ENCODE measurements at places on chromosomes 3 and 15.

DNA sequence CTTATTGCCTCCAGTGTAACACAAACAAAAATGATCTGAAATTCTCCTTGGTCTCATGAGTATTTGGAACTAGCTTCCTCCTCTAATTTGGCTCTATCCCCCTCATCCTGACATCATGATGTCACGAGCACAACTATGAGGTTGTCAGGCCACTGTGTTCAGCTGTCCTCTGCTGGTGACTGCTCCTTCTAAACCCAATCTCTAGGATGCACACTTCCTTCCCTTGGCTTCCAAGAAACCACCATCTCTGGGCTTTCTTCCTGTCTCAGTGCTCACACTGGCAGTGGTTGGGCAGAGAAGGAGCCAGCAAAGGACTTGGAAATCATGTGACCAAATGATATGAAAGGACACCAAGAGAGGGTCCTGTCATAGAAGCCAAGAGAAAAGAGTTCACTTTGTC, 30.7 kb upstream of the EIF1B start:
- no peak for DNase-seq

DNA sequence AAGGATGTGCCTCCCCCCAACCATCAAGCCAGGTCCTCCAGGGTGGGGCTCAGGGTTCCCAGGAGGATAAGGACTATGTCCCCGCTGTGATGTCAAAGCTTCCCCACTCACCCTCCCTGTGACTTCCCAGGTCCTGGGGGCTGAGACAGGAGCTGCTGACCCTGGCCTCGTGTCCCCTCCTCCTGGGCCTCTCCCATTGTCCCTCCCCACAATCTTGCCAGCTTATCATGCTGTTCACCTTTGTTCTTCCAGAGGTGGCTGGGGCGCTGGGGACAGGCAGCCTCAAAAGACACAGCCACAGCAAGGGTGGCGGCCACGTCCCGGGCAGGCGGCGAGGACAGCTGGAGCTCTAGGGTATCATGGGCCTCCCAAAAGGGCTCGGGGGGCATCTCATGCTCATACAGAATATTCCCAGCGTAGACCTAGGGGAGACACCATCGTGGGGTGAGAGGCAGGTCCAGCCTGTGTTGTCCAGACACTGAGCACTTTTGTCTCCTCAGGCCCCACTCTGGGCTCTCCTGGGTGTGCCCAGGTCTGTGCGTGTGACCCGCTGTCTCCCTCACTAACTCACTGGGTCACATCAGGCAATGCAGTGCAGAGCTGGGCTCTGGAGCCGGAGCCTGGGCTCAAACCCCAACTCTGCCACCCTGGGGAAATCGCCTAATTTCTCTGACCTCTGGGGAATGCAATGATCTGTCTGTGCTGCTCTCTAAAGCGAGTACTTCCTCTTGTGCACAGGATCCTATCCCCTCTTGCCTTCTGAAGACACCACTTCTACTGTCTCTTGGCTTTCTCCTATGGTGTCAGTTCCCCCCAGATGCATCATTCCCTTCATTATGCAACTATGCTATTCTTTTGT, 30.0 kb downstream of the SNX33 start:
- DNase-seq: no peak

GRCh38 chr3:128036119-128036518, 16.1 kb upstream of the SEC61A1 start:
- no peak for DNase-seq

GRCh38 chr3:29527246-29527645, 246.4 kb downstream of the RBMS3 start:
- DNase-seq: no peak

- DNase-seq: no peak
These were observed 43.5 kb downstream of the RAB8B start for GRCh38 chr15:63232943-63233342.

- no peak for DNase-seq
These were observed 134.4 kb downstream of the CACNA1D start for GRCh38 chr3:53628536-53629401.

- DNase-seq: no peak
These were observed 33.2 kb downstream of the TM4SF4 start for GRCh38 chr3:149507491-149508324.

DNA sequence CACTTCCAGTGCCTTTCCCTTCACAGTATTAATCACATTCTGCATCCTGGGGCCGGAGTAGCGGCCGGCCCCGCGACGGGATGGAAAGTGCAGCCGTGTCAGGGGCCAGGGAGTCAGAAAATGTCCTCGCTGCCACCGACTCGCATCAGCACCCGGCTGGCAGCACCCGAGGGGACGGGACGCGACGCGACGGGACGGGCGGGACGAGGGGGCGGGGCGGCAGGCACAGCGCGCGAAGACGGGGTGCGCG, 353 bp downstream of the ATG3 start:
- peak; percentile 83 for DNase-seq

DNA sequence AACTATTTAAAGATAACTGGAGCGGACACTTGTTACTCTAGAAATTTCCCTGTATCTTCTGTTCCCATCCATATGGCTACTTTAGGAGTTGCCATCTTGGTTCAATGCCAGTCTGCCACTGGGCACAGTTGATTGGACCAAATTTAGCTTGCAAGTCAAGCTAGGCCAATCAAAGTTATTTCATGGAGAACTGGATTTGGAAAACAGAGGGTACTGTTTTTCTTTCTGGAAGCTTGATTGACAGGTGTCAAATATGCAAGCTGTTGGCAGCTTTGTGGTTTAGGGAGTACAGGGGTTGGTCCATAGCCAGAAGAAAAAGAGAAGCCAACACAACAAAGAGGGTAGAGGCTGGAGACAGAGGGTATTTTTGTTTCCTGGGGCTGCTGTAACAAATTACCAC, 33.4 kb upstream of the KLHL25 start:
- DNase-seq: no peak

GRCh38 chr15:38461066-38461833, 7.3 kb downstream of the FAM98B start:
- DNase-seq: no peak

DNA sequence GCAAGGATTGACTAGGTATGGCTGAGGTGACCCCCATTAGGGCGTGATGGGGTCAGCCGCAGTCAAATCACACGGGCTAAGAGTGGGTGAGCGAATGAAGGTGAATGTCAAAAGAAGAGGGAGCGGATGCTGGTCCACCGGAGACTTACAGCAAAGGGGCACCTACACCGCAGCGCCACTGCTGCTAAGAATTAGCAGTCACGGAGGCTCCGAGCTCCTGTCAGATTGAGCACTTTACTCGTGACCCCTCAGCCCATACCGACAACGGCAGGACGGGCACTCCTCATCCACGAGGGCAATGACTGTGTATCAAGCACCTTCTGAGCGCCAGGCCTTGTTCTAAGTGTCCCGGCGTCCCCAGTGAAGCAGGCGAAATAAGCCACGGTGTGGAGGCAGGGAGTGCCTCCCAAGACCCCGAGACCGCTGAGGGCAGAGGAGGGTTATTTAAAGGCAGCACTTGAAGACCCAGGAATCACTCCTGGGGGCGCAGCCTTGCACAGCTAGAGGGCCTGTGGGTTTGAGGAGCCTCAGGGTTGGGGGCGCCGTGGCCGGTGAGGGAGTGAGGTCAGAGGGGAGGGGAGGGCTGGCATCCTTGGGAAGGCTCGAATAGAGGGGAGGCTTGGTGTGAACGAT, 61.6 kb upstream of the GATA2 start:
- no peak for DNase-seq

GRCh38 chr3:5861151-5861550, 673.6 kb downstream of the EDEM1 start:
- DNase-seq: no peak

DNA sequence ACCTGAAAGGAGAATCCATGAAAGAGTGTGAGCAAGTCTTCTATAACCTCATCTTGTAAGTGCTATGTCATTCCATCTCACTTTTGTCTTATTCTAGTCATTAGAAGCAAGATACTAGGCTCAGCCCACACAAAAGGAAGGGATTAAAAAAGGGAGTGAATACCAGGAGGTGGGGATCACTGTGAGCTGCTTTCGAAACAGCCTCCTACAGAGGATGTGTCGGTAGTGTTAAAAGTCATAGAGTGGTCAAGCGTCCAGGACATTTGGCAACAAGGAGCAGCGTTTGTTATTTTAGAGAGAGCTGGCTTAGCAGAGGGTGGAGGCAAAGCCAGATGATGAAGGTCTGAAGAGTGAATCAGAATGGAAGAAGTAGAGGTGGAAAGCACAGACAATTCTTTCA, 11.7 kb upstream of the ZNF148 start:
- DNase-seq: no peak

GRCh38 chr3:100331660-100332059, 2.9 kb upstream of the NIT2 start:
- no peak for DNase-seq

DNA sequence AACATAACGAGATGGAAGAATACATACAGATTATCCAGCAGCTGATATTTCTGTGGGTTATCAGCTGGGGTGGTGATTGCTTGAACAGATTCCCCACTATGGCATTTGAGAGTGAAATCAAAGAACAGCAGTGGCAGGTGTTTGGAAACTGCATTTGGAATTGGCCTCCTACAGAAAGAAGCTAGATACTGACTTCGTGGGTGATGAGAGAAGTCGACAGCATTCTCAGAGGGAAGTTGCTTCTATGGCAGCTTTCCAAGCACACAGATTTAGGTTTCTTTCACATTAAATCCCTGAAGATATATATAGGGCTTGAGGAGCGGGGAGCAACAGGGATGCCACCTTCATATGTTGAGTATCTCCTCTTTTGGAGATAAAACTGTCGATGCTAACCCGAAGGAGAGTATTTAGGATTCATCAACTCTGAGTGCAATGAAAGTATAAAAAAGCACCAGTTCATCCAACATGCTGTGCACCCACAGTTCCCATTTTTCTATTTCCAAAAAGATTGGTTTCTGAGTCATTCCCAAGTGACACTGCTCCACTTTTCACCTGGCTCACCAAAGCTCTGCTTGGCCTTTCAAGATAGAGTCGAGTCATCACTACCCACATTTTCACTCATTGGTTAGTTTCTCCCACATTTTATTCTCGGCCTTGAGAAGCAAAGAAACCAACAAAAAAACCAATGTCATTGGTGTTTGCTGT, 579.8 kb upstream of the SUCLG2 start:
- DNase-seq: no peak

DNA sequence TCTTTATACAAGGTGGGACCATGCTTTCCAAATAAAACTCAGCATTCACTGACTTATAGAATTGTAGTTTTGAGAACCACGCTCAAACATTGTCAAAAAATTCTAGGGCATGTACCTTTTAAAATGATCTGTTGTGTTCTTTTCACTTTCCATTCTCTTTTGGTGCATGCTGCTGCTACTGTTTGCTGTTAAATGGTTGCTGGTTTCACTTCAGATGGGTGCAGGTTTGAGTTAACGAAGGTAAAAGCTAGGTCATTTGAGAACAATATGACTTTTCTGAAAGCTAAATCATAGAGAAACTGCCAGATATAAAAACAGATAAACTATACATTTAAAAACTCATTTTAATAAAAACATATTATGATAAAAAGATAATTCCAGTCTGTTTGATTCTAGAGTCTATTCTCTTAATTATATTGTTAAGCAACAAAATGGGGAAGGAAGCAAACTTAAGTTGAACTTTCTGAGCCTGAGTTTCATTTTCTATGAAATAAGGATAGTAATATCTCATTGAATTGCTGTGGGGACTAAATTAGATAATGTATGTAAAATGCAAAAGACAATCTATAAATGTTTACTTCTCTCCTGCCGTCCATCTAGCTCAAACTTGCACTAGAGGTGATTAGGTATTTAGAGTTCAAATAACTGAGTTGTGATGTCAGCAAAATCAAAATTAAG, 82.4 kb downstream of the OXSM start:
- no peak for DNase-seq

- DNase-seq: no peak
These were observed 230.8 kb upstream of the MCTP2 start for GRCh38 chr15:94000606-94001005.

DNA sequence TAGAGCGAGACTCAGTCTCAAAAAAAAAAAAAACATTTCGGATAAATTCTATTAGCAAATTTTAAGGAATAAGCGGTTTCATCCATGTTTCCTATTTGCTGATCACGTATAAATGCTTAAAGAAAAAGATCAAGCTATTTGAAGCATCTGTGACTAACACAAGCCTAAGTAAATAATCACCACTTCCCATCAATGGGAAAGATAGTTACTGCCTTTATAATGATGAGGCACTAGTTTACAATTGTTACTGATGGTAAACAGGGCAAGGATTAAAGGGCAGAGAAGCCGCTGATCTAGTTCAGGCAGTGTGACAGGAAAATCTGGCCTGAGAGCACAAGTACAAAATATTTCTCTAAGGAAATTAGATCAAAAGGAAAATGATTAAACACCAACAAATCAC, 13.7 kb downstream of the CLPX start:
- DNase-seq: no peak

- no peak for DNase-seq
These were observed 46.0 kb downstream of the ANP32A start for GRCh38 chr15:68774521-68775235.

DNA sequence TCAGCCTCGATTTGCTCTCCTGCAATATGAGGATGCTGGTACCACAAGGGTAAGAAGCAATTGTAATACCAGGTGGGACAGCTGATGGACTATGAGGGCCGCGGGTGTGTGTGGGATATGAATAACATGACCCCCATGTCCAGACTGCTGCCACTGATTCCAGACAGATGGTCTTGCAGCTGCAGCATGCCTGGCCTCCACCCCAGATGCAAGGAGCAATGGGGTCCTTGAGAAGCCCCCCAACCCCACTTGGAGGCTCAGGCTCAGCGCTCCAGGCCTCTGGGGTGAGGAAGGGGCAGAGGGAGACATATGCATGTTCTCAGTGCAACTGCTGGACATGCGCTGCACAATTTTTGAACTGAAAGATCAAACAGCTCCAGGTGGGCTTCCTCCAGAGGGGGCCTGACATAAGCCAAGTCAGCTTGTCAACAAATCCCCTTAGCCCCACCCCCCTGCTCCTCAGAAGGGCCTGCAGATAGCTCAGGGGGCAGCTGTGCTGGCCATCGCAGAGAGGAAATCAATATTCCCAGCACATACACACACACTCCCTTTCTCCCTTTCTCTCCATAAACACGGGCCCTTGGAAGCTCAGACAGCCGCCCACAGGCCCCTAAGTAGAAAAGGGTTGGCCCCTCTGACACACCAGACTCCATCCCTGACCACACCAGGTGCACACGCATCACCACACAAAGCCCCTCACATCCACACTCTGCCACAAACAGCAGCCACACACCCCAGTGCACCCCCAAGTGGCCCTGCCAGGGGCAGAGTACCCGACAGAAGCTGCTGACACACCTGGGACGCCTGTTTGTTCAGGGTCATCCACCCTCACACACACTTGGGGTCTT, 107.0 kb downstream of the IQSEC1 start:
- no peak for DNase-seq

DNA sequence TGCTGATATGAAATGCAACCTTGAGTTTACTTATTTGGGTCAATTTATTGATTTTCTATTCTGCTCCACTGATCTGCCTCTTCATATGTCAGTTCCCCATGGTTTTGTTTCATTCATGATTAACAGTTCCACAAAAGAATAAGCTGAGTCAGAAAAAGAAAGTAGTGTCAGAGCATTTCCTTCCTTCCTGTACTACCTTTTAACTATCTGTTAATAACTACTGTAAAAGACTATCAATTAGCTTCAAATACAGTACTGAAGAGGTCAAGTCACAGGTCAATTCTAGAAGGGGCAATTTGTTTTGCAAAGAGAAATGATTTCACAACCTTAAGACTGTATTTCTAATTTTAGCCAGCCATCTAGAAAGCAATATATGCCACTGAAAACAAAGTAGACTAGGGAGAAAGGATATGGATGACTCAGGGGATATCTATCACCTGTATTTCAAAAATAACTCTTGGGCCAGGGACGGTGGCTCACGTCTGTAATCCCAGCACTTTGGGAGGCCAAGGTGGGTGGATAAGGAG, 129.5 kb downstream of the TFDP2 start:
- no peak for DNase-seq

- no peak for DNase-seq
These were observed 291.6 kb upstream of the TGFBR2 start for GRCh38 chr3:30314757-30315325.

Measured in activated gamma-delta T cell (primary cell).